Cardiac fibroblast (primary cell): ENCODE measurements at places on chromosomes 4 and X.

DNA sequence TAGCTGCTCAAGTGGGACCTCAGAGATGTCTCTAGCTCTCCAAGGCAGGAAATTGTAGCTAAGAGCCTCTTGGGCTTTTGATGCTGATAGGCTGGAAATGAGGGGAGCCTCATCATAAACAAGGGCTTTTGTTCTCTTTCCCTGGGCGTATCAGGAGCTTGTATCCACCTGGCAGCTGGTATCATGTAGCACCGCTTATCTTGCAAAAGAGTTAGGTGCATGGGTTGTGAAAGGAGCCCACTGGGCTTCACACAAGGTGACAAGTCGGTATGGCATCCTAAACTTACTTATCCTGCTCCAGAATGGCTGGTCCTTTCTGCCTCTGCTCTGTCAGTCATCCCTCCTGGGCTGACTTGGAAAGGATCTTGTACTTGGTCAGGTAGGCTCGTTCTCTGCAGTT is 565.8 kb downstream of the GRXCR1 start:
- no peak for DNase-seq

GRCh38 chr4:5870701-5871100 is 22.2 kb downstream of the CRMP1 start:
- DNase-seq, result no peak

GRCh38 chr4:148239494-148239985 is 202.7 kb downstream of the NR3C2 start:
- DNase-seq, result no peak

DNA sequence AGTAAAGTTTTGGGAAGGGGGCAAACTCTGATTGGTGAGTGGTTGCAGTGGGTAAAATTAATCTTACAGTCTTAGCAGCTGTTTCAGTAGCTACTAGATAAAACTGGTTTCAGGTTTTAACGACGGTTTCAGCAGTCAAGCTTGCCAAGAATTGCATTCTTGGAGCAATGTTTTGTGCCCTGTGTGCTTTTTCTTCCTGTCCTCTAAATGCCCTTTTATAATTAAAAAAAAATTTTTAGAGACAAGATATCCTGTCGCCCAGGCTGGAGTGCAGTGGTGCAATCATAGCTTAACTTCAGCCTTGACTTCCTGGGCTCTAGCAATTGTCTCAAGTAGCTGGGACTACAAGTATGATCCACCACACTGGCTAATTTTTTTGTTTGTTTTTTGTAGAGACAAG is 6.3 kb upstream of the PPEF2 start:
- peak; percentile 65 for DNase-seq

GRCh38 chrX:144648788-144649187 is 598.5 kb upstream of the SPANXN1 start:
- DNase-seq, result no peak

- peak; percentile 13 for DNase-seq
Observed at GRCh38 chr4:19927381-19927780, 324.3 kb upstream of the SLIT2 start.

GRCh38 chr4:52265781-52266525 is 214.8 kb downstream of the SPATA18 start:
- no peak for DNase-seq

DNA sequence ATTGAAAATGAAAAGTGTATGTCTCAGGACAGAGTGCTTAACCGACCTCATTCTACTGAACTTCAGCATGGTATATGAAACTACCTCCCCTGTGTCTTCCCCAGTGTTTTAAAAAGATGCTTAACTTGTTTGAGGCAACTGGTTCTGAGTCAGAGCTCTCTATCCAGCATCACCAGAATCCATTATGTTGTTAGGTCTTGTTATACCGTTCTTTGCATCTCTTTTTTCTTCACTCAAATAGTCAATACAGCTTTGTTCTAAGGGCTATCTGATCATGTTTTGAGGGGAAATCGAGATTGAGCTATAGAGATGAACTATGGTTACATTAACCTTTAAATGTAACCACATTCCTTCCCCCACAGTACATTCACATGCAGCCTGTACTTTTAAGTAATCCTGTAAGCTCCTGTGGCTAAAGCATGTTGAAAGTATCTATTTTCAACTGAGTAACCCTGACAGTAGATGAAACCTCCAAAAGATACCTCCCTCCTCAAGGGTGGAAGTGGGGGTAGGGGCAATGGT is 514.4 kb downstream of the RPA4 start:
- no peak for DNase-seq

- DNase-seq, result no peak
Observed at GRCh38 chr4:4791299-4792111, 68.0 kb upstream of the MSX1 start.

GRCh38 chr4:138919094-138919936 is 96.3 kb upstream of the NOCT start:
- DNase-seq, result peak; percentile 82

- no peak for DNase-seq
Observed at GRCh38 chr4:32087211-32087610, 1367.0 kb downstream of the PCDH7 start.

- DNase-seq, result no peak
Observed at GRCh38 chr4:118814058-118814457, 21.9 kb downstream of the SEC24D start.

- peak; percentile 63 for DNase-seq
Observed at GRCh38 chrX:72306851-72307645, 1.3 kb upstream of the CITED1 start.

GRCh38 chrX:25343060-25343459 is 327.3 kb upstream of the ARX start:
- DNase-seq, result no peak

GRCh38 chrX:44245733-44246132 is 97.7 kb downstream of the EFHC2 start:
- no peak for DNase-seq

DNA sequence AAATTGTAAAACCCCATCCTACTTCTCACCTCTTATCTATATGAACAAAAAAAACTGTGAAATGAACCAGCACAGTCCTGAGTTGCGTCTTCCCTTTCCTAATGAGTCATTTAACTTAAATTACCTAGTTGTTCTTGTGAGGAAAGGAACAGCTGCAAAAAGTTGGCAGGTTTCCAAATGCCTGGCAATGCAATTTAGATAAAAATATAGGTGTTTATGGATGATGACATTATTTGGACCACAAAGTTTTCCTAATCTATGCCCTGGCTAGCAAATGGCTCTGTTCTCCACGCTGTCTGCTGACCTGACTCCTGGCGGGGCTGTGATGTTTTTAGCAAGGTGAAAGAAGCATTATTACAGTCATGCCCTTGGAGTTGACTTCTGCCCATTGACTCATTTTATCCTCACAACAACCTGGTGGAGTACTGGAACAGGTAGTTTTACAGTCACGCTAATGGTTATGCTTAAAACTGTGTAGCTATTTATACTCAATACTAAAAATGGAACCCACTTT is 29.8 kb upstream of the RELL1 start:
- DNase-seq, result peak; percentile 51

GRCh38 chrX:63735882-63736281 is 49.1 kb downstream of the ARHGEF9 start:
- peak; percentile 30 for DNase-seq

DNA sequence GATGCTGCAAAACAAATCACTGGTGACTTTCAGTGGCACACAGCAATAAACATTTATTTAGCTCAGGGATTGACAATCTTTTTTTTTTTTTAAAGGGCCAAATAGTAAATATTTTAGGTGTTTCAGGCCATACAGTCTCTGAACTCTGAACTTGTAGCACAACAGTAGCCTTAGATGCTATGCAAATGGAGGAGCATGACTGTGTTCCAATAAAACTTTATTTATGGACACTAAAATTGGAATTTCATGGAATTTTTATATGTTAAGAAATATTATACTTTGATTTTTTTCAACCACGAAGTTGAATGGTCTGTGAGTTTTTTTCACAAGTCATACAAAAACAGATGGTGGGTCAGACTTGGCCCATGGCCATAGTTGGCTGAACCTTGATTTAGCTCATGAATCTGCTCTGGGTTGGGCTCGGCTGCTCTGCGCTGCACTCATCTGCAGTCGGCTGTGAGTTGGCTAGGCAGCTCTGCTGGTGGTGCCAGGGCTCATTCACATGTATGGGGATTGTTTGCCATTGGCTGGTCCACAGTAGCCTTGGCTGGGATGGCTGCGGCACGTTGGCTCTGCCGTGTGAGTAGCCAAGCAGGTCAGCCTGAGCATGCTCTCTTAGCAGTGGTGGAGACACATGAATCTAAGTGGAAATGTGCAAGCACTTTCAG is 231.7 kb upstream of the PGRMC2 start:
- peak; percentile 62 for DNase-seq

DNA sequence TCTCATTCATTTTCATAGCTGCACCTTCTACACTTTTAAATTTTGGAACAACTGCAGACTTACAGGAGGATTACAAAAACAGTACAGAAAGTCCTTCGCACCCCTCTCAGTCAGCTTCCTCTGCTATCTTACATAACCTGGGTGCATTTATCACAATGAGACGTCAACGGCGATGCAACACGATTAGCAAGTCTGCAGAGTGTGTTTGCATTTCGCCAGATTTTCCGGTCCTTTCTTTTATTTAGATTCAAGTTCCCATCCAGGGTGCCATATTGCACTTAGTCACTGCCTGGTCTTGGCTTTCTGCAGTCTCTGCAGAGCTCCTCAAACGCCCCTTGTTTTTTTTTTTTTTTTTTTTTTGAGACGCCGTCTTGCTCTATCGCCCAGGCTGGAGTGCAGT is 85.9 kb downstream of the ASMT start:
- no peak for DNase-seq

- no peak for DNase-seq
Observed at GRCh38 chrX:24063488-24063887, 8.7 kb downstream of the EIF2S3 start.

GRCh38 chr4:88409206-88409605 is 30.6 kb downstream of the HERC6 start:
- no peak for DNase-seq

GRCh38 chr4:6300359-6300758 is 30.7 kb downstream of the WFS1 start:
- DNase-seq, result no peak

GRCh38 chrX:95071621-95072020 is 1397.6 kb downstream of the FAM133A start:
- no peak for DNase-seq

GRCh38 chr4:72209600-72209999 is 177.8 kb downstream of the NPFFR2 start:
- no peak for DNase-seq

DNA sequence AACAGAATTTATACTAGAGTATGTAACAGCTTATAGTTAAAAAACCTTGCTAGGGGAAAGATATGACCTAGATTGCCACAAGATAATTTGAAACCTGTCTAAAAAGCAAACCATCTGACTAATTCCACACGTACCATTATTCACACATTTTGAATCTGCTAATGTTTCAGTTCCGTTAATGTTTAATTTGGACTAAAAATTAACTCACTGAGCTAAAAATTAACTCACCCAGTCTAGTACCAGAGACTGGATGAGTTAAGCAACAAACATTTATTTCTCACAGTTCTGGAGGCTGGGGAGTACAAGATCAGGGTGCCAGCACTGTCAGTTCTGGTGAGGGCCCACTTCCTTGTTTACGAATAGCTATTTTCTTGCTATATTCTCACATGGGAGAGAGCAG is 231.5 kb upstream of the DIAPH2 start:
- no peak for DNase-seq

DNA sequence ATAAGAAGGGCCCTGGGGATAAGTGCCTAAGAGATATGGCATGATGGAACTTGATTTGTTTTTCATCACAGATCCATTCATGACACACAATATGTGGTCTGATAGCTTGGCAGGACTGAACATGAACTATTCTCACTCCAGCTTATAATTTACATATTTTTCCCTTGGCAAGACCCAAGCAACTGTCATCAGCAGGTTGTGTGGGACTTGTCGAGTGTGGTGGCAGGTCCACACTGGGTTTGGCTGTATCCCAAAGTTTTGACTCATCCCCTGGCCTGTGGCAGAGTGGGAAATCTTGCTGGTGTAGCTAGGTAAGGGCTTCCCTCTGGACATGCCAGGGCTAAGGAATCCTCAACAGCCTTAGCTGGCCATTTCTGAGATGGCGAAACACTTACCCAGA is 81.0 kb upstream of the STIM2 start:
- DNase-seq, result peak; percentile 72

DNA sequence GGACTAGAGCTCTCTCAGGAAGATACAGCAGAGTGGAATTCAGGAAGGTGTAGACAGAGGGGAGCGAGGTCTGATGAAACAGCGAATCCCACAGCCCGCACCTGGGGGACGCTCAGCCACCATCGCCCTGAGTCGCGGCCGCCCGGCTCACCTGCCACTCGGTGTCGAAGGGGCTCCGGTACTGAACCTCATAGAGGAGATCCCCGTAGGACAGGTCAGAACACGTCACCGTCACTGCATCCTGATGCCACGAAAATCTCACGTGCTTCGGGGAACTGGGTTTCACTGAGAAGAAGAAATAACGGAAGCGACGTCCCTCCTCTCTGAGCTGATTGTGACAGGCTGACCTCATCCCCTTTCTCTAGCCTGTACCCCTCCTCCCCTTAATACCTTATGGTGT is 10.2 kb downstream of the CRLF2 start:
- DNase-seq, result no peak

- DNase-seq, result no peak
Observed at GRCh38 chrX:125150231-125150630, 169.4 kb upstream of the TEX13C start.
